NT2/D1 (cell line): ENCODE measurements at places on chromosomes 6 and 20.
A peak's percentile ranks its signal among the peaks of the same experiment; 100 is the strongest.

GRCh38 chr20:53263554-53264438 lies 291.6 kb downstream of the TSHZ2 start:
- no peak for DNase-seq

GRCh38 chr20:21505810-21506530 lies 7.9 kb downstream of the NKX2-2 start:
- no peak for DNase-seq

- DNase-seq: no peak
Observed at GRCh38 chr20:60224914-60225313, 266.7 kb downstream of the CDH26 start.

DNA sequence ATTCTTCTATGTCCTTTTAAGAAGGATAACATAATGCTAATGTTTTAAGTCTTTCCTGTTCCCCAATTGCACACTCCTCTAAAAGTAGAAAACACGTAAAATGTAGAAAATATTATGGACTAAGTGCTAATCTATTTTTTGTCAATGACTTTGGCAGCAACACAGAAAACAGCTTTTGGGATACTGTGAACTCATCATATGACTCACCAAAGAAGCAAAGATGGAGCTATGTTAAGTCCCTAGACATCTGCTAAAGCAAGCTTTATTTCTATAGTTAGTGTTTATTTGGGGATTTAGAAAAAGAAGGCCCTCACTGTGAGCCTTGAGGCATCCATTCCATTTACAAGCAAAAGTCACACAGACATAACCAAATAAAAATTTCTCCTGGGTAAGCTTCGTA lies 23.0 kb downstream of the OPN5 start:
- DNase-seq: no peak

- DNase-seq: no peak
Observed at GRCh38 chr6:131366223-131366622, 206.8 kb upstream of the ARG1 start.

- no peak for DNase-seq
Observed at GRCh38 chr6:118171852-118172251, 264.8 kb downstream of the SLC35F1 start.

DNA sequence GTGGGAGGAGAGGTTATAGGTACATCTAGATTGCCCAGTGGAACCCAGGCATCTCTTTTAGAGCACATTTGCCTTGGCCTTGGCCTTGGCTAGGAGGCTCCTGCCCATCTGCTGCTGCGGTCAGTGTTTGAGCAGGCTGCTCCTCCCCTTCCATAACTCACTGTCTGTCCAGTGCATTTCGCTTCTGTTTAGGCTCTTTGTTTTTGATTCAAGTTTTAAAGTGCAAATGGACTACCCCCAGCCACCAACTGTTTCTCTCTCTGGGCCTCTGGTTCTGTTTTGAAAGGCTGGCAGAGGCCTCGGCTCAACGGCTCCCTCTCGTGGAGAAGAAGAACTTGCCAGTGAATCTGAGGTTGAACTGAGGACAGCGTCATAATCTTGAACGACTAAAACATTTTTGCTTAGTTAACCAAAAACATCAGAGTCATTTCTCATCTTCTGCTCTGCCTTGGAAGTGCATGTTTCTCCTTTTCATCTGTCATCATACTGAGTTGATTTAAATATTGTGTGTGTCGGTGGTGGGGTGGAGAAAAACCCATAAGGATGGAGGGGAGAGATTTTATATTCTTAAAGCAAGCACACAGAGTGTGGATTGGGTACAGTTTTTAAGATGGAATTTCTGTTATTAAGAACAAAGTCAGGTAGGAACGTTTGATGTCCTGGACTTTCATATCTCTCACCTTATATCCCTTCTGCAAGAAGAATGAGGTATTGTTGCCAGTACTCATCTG lies 171.4 kb downstream of the DTNBP1 start:
- no peak for DNase-seq

DNA sequence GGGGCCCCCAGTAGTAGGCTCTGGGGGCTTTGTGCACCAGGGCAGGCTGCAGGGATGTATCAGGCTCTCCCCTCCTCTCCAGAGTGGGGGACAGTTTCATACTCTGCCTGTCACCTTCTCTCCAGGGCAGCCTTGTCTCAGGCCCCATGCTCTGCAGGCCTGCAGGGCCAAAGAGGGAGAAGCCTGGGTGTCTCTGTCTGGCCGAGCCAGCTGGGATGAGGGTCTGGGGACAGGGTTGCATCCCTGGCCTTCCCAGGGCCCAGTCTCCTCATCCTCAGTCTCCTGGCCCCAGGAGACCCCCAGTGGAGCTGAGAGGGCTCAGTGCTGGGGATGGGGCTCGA lies 14.8 kb upstream of the IP6K3 start:
- DNase-seq: no peak

DNA sequence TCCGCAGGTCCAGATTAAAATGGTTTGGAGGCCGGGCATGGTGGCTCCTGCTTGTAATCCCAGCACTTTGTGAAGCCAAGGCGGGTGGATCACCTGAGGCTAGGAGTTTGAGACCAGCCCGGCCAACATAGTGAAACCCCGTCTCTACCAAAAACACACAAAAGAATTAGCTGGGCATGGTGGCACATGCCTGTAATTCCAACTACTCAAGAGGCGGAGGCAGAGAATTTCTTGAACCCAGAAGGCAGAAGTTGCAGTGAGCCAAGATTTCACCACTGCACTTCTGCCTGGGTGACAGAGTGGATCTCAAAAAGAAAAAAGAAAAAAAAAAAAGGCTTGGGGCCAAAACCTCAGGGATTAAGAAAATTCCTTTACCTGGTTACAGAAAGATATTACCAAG lies 30.5 kb downstream of the C6orf15 start:
- no peak for DNase-seq

GRCh38 chr20:48785801-48786200 lies 42.0 kb downstream of the PREX1 start:
- DNase-seq: no peak

GRCh38 chr6:35086636-35087360 lies 54.3 kb downstream of the TCP11 start:
- DNase-seq: no peak

- no peak for DNase-seq
Observed at GRCh38 chr6:107563694-107564588, 74.0 kb downstream of the SOBP start.

DNA sequence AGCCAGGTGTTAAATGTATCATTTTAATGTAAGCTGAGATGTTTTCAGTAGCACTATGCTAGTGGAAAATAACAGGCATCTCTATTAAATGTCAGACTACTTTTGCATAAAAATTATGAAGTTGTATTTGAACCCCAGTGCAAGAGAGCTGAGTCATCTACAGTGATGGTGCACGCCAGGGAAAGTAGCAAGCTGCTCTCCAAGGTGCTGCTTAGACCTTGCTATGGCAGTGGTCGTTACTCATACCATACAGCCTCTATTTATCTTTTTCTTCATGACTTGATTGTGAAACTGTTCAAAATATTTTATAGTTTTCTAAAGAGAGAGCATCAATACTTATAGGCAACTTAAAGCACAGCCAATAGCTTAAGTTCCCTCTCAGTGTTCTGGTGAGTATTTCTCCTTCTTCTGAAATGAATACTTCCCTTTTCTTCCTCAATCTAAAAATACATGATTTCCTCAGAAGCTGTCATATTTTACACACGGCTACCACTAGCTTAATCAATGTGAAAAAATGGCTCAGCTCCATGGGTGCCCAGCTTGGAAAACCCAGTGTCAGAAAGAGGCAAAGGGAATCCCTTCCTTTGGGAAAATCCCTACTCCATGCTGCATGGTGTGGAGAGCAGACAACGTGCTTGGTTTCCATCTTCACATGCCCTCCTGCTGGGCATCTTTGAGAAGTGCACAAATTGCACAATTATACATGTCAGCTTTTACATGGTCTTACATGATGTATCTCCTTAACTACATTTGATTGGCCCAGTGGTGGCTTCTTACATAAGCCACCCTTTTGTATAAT lies 105.6 kb downstream of the ELOVL4 start:
- DNase-seq: no peak

GRCh38 chr6:10449751-10450150 lies 34.9 kb upstream of the TFAP2A start:
- no peak for DNase-seq

DNA sequence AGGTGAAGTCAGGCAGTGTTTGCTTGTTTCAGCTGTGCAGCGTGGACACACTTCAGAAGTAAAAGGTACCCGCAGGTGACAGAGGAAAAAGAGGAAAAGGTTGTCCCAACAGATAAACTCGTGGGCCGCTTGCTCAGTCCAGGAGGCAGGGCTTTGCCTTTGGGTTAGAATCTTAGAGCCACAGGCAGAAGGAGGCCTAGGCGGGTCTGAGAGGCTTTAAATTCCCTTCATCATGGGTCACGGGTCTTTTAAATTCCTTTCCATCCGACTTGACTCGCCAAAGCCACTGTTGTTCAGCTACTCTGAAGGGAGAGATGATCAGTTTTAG lies 48.2 kb downstream of the AGPAT4 start:
- DNase-seq: no peak

- DNase-seq: no peak
Observed at GRCh38 chr6:145829102-145829501, 14.5 kb upstream of the FBXO30 start.

DNA sequence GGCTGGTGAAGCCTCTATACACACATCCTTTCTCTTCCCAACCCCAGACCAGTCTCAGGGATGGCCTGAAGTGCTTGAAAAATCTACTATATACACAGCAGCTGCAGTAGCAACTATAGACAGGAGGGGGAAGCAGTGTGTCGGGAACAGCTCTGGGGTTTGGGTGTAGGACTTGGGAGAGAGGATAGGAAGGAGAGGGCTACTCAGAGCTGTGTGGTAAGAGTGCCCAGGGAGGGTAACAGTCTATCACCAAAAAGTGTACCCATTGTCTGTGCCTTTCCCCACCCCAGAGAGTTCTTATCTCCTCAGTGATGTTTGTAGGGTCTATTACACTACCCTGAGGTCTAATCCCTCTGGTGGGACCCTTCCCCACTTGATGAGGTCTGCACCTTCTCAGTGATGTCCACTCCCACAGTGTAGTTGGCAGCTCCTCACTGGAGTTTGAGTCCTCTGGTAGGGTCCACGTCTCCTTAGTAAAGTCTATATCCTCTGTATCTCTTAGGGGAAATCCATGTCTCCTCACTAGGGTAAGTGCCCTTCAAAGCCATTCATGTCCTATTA lies 1.5 kb upstream of the GGT7 start:
- DNase-seq: peak; percentile 68

GRCh38 chr6:38354905-38355304 lies 284.8 kb downstream of the BTBD9 start:
- no peak for DNase-seq

GRCh38 chr20:54366669-54367344 lies 108.6 kb upstream of the DOK5 start:
- DNase-seq: no peak

- DNase-seq: no peak
Observed at GRCh38 chr20:17620371-17621228, 50.7 kb downstream of the DSTN start.

DNA sequence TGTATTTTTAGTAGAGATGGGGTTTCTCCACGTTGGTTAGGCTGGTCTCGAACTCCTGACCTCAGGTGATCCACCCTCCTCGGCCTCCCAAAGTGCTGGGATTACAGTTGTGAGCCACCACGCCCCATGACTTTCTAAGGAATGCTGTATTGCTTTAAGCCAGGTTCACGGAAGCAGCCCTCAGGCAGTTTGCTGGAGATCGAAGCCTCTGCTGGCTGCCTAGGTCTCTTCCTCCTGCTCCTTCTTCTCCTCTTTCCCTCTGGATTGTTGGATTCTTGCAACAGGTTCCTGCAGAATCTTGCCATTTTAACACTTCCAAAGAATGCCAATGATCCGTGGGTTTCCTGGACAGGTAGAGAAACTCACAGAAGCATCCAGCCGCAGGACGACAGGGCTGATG lies 29.3 kb upstream of the B4GALT5 start:
- no peak for DNase-seq

DNA sequence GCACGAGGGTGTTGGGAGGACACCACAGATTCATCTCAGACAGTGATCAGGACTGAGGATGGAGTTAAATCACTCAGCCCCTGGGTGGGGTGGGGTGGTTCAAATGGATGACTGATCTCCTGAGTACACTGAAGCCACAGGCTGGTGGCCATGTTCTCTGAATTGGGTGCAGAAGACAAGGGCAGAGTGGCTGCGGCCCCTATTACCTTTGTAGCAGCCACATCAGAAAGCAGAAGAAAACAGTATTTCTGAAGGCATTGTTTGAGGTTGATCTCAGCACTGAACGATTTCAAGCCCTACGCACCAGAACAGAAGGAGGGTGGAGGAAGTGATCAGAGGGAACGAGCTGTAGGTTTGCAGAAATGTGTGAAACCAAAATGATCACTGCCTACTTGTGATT lies 71.6 kb downstream of the SH3BGRL2 start:
- DNase-seq: no peak

DNA sequence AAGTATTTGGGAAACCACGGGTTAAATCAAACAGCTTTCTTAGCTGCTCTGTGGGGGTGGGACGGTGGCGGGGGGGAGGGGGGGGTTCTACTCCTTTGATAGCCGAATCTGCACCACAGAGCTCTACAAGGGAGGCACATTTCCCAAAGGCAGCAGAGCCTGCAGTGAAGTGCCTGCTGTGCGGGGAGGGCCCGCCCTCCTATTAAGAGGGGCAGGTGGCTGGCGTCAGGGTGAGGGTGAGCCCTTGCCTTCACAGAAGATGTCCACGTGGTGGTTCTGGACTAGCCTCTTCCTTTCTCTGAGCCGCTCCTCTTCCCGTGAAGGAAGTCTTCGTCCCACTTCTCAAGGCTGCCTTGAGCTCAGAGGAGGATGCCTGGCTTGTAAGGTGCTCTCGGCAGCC lies 174.9 kb upstream of the THBS2 start:
- no peak for DNase-seq

DNA sequence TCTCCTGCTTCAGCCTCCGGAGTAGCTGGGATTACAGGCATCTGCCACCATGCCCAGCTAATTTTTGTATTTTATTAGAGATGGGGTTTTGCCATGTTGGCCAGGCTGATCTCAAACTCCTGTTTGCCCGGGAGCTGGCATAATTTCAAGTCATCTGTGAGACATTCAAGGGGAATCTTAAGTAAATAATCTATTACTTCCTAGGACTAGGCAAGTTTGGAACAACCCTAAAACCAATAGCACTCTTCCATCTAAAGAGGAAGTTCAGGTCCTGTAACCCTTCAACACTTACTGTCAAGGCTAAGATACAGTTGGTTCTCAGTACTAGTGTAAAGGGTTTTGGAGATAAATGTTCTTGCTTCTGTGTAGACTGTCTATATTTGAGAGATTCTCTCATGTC lies 267.8 kb upstream of the IRAK1BP1 start:
- no peak for DNase-seq

DNA sequence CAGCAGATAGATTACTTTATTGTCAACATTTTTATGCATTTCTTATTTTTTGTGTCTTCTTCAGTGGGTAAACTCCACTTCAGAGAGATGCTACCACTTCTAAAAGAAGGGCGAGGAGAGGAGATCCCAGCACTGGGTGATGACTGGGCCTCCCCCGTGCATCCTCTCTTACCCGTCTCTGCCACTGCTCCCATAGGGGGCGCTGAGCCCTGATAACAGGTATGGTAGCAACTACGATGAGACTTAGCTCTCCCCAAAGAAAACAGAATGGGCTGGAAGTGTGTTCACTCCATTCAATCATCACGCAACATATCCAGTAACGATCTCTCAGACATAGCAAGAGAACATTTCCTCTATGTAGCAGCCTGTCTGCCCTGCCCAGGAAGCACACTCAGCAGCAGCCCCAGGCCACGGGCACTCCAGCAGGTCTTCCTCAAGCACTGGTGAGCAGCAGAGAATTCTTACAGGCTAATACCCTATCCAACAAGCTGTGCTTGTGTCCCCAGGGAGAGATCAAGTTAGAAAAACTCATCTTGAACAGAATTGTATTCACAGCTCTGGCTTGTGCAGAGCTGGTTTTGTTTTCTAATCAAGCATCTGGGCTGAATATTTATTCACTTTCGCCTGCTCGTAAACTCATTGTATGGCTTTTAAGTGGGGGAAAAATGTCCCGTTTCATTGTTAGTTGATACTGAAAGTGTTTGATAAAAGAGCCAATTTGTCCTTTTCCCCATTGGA lies 533.1 kb upstream of the CDH4 start:
- DNase-seq: no peak
